ENCODE measurements at places on chromosomes 3 and 15. TPM values are rescaled to one million over a fixed set of nuclear protein-coding genes. Genes with fewer than 3 reads are reported as not detected.

Gene INSYN1
- total RNA-seq = 8.1 TPM

Gene MUSTN1
- total RNA-seq = 15.9 TPM

Gene NEDD4
- 30.9 TPM for total RNA-seq

Gene GLDN
- total RNA-seq = 5.1 TPM

Gene GPR149
- not detected for total RNA-seq

Gene ADCY5
- 27.8 TPM for total RNA-seq

Gene PLS1
- 70.5 TPM for total RNA-seq

Gene SNTN
- total RNA-seq = not detected

Gene GRM7
- total RNA-seq = 0.86 TPM

Gene ARIH1
- 163 TPM for total RNA-seq

Gene NR2E3
- 0.23 TPM for total RNA-seq

Gene INO80
- total RNA-seq = 38.6 TPM

Gene PLSCR4
- total RNA-seq = 26.6 TPM

Gene EXD1
- total RNA-seq = not detected

Gene A4GNT
- total RNA-seq = not detected

Gene LZTFL1
- 24.5 TPM for total RNA-seq

Gene ITGA11
- 22.8 TPM for total RNA-seq

Gene PPM1M
- total RNA-seq = 16.1 TPM

Gene PPCDC
- total RNA-seq = 23.4 TPM
